CD4-positive, alpha-beta T cell treated with Interleukin-17A for 1 hour (primary cell): ENCODE measurements at places on chromosomes 1 and 21.

DNA sequence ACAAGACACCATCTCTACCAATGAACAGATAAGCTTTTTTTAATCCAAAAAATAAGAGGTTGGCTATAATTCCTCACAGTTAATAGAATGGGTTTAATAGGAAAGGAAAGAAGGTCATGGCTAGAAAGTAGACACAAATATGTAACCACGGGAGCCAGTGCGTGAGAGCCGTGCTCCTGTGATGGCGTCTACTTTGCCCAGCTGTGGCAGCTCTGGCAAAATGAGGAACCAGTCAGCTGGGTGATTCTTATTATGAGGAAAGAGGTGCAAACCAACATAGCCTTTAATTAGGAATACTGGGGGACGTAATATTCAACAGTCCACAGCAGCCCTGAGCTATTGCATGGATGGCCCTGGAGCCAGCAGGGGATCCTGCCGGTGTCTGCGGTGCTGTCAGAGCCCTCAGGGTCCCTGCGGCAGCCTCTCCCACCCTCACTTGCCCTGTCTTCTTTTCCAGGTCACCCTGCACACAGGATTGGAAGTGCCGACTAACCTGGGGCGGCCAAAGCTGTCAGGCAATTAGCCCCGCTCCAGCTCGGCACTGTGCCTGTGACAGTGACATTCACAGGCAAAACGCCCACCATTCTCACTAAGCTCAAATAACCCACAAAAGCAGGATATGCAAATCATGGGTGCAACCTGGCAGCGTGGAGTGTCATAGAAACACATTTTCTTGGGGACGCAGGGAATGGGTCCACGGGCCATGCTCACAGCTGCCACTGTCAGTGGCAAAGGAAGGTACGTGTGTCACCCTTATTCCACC, 25.9 kb upstream of the GNPAT start:
- DNase-seq = no peak

- DNase-seq = no peak
These were observed 86.8 kb downstream of the WLS start for GRCh38 chr1:68145418-68146126.

DNA sequence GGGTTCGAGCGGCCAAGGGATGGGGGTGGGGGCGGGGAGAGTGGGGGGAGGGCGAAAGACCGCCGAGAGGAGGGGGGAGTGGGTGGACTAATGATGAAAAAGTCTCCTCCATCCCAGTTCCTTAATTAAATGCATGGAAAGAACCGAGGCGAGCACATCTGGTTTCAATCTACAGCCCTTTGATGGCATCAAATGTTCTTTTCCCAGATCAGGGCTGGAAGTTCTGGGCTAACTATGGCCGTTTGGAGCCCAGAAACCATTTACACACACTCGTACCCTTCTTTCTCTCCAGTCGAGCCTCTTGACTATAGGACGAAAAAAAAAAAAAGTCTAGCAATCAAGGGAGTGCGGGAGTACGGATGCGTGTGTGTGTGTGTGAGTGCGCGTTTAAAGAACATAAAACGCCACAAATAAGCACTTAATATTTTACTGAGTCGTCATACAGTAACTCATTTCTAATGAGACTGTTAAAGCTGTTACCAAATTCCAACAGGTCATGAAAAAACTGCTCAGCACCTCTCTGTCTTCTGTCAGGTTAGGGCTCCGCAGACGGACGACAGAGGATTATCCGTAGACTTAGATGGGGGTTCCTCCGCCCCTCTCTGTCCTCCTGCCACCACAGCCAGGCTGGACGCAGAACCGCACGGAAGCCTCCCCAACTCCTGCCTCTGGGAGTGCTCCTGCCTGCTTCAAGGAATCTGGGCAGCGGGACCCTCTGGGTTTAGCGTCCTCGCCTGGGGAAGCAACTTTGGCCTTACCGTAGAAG, 2.1 kb upstream of the PRRX1 start:
- DNase-seq = no peak

DNA sequence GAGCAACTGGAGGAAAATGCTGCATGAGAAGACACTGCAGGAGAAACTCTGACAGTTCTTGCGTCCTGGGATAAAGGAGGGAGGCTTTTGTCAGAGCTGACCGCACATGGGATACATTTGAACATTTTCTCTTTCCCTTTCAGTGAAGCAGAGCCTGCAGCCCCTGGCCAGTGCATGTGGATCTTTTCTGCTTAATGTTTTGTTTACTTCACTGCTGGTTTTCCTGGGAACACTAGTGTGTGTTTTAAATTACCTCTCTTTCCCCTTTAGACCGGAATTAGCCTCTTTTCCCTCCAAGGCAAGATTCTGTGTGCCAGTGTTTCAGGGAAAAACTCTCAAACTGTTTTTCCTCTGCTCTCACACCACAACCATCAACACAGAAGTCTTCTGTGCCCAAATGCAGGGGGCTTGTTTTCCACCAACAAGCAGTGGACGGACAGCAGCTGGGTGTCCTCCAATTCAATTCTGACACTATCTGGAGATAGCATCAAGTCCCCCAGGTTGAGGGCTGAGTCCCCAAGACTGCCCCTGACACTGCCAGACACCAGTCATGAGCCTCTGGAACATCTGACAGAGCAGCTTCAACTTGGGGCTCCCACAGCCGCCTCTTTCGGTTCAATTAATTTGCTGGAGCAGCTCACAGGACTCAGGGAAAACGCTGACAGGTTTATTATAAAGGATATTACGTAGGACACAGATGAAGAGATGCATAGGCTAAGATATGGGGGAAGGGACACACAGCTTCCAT, 136.2 kb downstream of the RHOU start:
- no peak for DNase-seq

DNA sequence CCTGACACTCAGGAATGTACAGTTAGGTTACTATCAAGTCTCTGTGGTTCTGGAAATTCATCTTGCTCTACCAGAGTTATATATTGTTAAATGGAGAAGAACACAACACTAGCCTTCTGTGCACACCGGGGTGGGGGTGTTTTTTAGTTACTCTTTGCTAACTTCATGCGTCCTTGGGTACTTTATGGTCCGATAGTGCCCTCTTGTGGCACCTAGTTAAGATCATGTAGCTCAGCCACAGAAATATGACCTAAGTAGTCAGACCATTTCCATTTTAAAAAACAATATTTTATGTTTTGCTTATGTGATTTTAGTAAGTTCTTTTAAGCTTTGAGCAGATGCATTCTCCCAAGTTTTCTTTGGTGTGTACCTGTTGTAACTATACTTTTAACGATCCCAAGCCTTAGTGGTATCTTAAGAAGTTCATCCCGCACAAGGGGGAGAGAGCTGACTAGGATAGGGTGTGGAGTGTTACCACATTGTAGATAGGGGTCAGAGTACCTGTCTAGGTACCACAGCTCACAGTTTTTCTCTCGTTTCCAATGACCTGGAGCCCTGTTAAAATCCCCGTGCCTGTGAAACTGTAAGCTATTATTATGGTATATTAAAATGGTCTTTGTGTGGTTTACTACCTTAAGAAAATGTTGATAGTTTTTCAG, 20.6 kb upstream of the SH3D21 start:
- DNase-seq = peak; percentile 85

- no peak for DNase-seq
These were observed 19.0 kb upstream of the JUN start for GRCh38 chr1:58802640-58803399.

GRCh38 chr1:223233410-223234169, 90.5 kb upstream of the TLR5 start:
- peak; percentile 17 for DNase-seq

GRCh38 chr1:208010487-208011071, 99.7 kb upstream of the CD34 start:
- DNase-seq = no peak

- DNase-seq = no peak
These were observed 69.4 kb downstream of the PLPP3 start for GRCh38 chr1:56509713-56510641.

GRCh38 chr1:118958937-118959631, 29.1 kb downstream of the TBX15 start:
- no peak for DNase-seq

GRCh38 chr1:207981976-207982375, 71.1 kb upstream of the CD34 start:
- DNase-seq = no peak

GRCh38 chr1:31759298-31760023, 4.7 kb downstream of the ADGRB2 start:
- DNase-seq = no peak

DNA sequence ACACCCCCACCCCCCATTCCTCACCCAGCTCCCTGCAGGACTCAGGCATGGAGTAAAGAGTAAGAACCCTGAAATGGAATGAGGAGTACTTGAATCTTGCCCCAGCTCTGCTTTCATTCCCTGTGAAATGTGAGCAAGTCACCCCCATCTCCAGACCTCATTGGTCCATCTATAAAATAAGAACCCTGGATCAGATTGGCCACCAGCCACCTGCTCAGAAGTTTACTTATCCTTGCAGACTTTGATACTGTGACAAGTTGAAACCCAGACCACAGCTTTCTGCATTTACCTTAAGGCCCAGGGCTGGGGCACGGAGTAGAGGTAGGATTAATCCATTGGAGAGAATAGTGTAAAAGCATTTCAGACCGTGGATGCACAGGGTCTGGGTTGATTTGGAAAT, 2.2 kb downstream of the KISS1 start:
- no peak for DNase-seq

DNA sequence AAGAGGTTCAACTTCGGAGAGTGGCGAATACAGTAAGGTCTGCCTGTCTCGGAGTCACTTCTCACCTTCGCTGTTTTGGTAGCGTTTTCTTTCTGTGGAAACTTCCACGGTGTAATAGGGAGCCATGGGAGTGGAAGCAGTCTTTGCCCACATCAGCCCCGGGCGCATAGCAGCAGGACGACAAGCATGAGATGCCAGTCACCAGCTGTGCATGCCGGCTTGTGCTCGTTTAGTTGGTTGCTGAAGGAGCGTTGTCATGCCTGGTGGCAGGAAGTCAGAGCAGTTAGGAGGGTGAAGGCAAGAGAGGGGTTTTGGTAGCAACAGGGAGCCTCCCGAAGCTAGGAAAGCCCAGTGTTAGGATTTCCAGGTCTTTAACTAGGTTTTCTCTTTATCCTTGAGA, 58.8 kb downstream of the MRPS6 start:
- DNase-seq = no peak

DNA sequence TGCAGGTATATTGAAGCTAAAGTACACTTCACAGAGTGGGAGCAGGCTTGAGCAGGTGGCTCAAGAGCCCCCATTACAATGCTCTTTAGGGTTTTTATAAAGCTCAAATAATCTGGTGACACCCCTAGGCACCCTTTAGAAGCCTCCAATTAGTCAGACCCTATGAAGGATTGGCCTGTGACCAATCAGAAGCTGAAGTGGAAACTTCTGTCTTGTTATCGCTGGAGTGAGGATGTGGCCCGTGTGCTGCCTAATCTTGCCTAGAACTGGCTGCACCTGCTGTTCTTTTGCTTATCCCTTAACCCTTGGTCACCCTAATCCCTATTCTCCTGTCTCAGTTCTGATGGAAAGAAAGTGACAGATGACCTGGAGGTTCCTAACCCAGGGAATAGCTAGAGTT, 70.8 kb upstream of the ABCG1 start:
- DNase-seq = no peak

DNA sequence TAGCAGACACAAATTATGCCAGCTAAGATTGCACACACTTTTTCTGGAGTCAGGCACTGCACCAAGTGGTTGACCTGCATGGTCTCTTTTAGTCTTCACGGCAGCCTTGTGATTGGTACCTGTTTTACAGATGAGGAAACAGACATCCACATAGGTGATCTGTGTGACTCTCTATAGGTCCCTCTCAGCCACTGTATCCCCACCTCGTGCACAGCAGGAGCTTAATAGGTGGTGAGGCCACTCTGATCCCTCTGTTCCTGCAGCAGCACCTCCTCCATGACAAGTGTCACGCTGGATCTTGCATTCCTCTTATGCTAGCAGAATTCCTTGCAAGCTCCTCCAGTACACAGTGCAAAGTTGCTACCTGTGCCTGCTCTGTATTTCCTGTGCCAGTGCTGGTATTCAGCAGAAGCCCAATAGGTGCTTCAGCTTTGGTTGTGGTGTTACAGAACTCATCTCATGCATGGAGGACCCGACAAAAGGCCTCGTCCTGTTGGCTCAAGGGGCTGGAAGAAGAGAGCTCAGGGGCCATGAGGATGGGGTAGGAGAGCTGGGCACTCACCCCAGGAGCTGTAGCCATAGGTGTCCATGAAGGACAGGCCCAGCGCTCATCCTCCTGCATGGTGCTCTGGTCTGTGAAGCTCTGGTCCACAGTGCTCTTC, 546.7 kb downstream of the PTPRU start:
- no peak for DNase-seq

GRCh38 chr1:175683491-175684298, 59.7 kb downstream of the TNR start:
- DNase-seq = no peak

DNA sequence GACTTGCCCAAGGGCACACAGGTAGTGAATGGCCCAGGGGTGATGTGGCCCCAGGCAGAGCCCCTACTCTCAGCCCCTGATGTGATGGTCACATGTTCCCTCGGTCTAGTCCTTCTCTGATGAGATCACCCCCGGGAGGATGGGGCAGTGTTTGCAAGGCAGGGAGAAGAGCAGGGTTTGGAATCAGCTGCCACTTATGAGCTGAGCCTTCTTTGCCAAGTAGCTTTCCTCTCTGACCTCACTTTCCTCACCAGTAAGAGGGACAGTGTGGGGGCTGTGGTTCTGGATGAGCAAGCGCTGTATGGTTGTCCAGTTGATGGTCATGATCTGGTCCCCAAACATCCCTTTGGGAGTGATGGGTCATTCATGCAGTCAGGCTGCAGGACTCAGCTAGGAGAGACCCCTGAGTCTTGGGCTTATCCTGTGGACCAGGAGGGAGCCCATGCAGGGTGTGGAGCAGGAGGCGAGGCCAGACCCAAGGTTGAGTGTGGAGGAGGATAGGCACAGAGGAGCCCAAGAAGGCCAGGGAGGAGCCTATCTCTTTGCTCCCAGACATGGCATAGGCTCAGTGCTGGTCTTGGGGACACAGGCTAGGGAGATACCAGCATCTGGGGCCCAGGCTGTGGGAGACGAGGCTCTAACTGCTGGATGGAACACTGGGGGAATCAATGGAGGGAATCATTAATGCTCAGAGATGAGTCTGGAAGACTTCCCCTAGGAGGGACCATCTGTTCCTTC, 15.9 kb upstream of the PEAR1 start:
- no peak for DNase-seq

- peak; percentile 7 for DNase-seq
These were observed 53.7 kb downstream of the KCNJ6 start for GRCh38 chr21:37862536-37862935.

DNA sequence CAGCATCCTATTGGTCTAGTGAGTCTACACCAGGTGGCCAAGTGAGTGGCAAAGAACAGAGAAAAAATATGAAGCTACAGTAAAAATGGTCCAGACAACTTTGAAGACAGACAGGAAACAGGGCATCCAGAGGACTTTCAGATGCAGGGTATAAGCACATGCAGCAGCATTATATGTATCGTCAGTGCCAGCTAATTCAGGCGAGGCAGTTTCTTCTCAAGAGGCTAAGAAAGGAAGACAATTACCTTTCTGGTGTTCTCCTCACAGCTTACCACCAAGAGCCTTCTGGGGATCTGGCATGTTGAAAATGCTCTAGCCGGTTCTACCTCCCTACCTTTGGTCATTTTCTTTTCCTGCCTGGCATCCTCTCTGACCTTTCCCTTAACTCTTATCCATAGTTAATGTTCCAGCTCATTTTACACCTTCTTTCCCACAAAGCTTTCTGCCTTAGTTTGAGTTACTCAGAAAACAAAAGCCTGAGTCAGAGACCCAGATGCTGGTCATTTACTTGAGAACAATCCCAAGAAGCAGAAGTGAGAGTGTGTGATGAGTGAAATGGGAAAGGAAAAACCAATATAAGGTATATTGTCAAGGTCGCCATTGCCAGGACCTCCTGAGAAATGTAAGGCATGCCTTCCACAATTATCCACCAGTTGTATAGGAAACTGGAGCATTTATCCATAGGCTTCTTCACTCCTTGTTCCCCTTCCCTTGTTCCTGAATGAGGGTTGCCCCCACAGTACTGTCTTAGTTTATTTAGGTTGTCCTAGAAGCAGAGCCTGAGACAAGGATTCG, 444.1 kb downstream of the PLPP3 start:
- no peak for DNase-seq
